ENCODE measurements at places on chromosomes 5 and 9.

DNA sequence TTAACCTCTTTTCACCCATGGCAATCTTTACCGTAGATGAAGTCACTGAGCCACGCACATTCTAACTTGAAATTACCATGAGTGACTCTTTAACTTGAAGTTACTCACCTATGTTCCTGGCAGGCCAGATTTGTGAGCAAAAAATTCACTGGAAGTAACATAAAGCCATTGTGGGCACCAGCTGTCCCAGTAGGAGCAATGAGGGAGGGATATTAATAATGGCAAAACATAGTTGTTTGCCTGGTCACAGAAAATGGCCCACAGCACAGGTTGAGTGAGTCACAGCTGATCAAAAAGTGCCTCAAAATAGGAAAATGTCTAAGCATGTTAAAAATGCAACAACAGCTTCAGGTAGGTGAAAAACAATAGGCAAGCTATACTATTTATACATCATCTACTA lies 146.6 kb downstream of the EFNA5 start:
- no peaks in the 10 kb centered on the region for H3K27me3 ChIP-seq
- H3K36me3 ChIP-seq = no peaks in the 10 kb centered on the region
- H3K27ac ChIP-seq = no peak overlapping the region
- peaks cover 12% of the 10 kb centered on the region for H3K4me1 ChIP-seq
- no peak for DNase-seq

DNA sequence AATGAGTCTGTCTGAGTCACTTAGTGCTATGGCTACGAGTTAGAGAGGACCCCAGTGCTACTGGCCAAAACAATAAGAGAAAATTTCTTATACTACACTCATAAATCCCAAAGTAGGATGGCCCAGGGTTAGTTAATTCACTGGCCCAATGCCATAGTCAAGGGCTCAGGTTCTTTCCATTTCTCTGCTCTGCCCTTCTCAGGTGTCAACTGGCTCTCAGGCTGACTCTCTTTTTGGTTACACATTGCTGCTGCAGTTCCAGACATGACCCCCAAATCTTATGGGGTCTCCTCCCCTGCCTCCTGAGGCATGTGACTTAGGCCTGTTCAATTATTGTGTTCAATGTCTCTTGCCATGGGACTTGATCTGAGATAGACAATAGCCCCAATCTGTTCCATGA lies 70.4 kb downstream of the ARHGEF37 start:
- H3K27ac ChIP-seq = no peak overlapping the region
- no peak for DNase-seq
- no peaks in the 10 kb centered on the region for H3K27me3 ChIP-seq

DNA sequence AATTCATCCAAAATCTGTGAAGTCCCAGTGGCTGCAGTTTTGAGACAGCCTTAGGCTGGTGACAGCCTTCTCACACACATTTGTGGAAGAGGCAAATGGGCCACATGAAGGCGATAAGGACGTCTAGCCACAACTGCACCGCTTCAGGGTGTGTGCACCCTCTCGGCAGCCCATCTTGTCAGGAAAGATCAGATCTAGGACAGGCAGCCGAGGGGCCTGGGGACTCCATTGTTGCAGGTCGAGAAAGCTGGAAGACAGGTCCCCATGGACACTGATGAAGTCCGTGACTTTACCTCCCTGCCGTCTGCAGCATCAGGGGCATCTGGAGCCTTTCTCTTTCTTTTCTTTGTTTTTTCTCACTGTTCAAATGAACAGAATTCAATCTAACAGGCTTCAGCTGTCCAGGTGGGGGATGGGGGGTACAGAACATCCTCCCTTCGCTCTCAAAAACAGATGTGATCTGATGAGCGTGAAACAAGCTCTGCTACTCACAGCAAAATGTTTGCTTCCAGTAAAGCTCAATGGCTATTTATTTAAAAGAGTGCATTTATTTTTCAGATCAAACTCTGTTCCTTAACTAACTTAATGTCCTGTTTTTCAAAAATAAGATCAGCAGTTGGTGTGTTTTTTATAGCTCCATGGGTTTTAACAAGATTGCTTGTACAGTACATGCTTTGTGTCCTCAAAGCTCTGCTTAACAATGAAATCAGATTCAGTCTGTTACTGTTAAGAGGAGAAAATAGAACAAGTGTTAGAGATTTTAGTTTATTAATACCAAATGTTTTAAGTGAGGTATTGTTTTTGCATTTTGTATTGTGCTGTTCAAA lies 111.8 kb upstream of the OTULINL start:
- H3K36me3 ChIP-seq = peaks cover 3% of the 10 kb centered on the region
- H3K4me1 ChIP-seq = no peaks in the 10 kb centered on the region

DNA sequence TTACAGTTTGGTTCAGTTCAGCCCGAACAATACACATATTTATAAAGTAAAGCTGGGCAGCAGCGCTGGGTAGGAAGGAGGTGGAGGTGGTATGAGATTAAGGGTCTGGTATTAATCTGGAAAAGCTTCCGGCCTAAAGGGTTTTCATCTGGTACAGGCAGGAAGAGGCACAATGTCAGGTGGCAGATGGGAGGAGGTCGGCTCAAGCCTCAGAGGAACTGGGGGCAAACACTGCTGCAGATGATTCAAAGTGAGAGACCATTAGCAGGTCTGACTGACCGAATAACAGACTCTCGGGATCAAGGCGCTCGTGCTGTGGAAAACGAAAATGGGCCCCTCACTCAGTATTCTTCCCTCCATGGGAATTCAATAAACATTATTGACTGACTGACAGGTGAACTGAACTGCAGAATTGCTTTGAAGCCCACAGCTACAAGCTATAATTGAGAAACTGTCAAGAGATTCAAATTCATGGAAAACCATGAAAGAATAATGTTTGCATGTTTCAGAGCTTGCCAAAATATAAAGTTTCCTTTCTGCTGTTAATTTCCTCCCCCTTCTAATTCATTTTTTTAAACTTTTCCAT lies 75.3 kb downstream of the TMEM167A start:
- no peak overlapping the region for H3K27ac ChIP-seq
- H3K27me3 ChIP-seq = peaks cover 61% of the 10 kb centered on the region
- no peak overlapping the region for H3K4me3 ChIP-seq
- H3K4me1 ChIP-seq = no peaks in the 10 kb centered on the region

DNA sequence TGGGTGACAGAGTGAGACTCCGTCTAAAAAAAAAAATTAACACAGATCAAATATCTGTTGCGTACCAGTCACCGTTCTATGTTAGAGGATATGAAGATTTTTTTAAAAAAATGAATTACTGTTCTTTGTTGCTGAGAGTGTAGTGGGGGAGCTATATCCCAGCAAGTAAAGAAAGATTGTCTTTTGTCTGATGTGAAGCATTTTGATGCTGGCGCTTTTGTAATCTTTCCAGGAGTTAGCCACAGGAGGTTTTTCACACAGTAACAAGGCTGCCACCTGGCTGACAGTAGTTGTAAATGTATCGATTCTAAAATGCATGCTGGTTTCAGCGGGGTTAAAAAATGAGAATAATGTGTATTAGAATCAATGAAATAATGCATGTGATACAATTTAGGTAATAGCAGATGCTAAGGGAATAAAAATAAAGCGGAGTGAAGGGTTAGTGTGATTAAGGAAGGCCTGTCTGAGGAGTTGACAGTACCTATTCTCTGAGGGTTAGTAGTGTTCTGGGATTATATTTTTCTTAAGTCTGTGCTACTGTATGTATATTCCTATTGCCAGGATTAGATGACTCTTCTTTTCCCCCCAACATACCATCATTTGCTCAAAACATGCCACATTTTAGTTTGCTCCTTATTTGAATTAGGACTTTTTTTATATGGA lies 3.4 kb downstream of the LMNB1 start:
- H3K36me3 ChIP-seq = peaks cover 22% of the 10 kb centered on the region
- H3K4me3 ChIP-seq = peak overlapping the region; percentile 98
- DNase-seq = no peak
- H3K4me1 ChIP-seq = peaks cover 23% of the 10 kb centered on the region

- H3K27ac ChIP-seq = no peak overlapping the region
- DNase-seq = no peak
- peaks cover 7% of the 10 kb centered on the region for H3K36me3 ChIP-seq
- H3K4me3 ChIP-seq = no peak overlapping the region
- no peaks in the 10 kb centered on the region for H3K27me3 ChIP-seq
- H3K4me1 ChIP-seq = peaks cover 57% of the 10 kb centered on the region
Observed at GRCh38 chr9:135882011-135882410, 25.3 kb downstream of the CAMSAP1 start.

- no peak overlapping the region for H3K27ac ChIP-seq
- H3K27me3 ChIP-seq = no peaks in the 10 kb centered on the region
- no peaks in the 10 kb centered on the region for H3K4me1 ChIP-seq
- H3K36me3 ChIP-seq = no peaks in the 10 kb centered on the region
- no peak overlapping the region for H3K4me3 ChIP-seq
Observed at GRCh38 chr9:17725399-17726010, 146.6 kb downstream of the SH3GL2 start.

All from central memory CD8-positive, alpha-beta T cell (primary cell).